PC-9 (cell line): ENCODE measurements at places on chromosomes 7 and 10.

DNA sequence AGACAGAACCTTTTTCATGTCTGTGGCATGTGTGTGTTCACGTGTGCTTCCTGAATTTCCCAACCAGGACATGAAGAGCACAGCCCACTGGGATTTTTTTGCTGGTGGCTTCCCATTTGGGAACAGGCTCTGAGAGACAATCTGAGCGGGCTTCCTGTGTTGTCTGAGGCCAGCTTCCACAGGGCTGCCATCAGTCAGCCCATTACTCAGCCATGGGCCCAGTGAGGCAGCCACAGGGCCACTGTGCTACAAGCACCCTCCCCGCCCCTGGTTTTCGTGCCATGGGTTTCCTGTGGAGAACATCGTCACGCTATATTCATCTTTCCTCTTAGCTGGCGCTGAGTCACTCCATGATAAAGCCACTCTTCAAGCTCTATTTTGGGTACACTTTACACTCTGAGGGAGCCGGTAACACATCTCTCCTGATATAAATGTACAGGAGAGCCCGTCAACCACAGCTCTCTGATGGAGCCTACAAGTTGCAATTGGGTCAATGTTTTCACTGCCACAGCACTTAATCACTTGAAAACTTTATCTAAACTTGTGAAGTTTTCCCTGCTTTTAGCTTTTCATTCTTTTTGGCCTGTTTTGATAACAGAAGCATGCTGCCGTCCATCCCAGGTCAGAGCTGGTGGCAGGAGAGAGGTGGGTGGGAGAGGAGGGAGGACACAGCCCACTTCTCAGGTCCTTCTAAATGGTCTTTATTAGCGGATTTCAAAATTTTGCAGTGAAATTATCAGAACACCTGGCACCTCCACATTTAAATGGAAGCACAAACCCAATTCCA is 96.9 kb downstream of the HIPK2 start:
- peak; percentile 48 for DNase-seq

DNA sequence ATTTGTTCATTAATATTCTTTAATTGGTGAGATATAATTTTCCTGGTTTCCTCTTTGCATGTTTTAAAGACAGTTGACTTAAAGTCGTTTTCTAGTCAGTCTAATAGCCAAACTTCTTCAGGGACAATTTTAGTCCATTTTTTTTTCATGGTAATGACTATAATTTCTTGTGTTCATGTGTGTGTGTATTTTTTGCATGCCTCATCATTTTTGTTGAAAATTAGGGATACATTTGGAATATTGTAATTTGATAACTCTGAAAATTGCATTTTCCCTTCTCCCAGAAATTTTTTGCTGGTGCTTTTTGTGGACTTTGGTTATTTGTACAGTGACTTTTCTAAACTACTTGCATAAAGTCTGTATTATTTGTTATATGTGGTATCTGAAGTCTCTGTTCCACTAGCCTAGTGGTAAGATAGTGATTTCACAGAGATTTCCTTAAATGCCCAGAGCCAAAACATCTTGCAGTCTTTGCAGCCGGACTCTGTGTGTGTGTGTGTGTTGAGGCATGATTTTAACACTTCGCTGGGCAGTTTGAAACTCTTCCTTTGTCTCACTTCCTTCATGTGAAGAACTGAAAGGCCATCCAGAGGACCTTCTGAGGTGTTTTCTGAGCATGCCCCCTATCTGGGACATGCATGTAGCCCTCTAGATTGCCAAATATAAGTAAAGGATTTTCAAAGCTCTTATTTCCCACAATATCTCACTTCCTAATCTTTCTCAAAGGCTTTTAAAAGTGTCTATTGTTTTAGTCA is 40.9 kb upstream of the ZNF365 start:
- no peak for DNase-seq

- DNase-seq: no peak
Observed at GRCh38 chr7:139183251-139183650, 47.8 kb upstream of the UBN2 start.

DNA sequence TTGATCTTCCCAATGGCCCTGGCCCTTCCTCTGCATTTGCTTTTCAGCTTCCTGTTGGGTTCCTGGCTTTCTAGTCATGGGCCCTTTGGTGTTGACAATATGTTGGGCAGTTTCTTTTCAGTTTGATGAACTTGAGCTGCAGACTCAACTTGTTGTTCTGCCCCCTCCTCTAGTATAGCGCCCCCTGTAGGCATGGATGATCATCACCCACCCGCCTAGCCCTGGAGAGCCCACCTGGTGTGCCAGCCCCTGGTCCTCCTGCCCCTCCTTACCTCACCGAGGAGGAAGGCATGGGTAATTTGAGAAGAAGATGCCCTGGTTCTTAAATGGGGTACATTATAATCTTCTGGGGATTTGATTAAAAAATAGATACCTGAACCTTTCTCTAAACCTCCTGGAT is 271.2 kb downstream of the SNX10 start:
- no peak for DNase-seq

GRCh38 chr10:26438534-26439341 is 597 bp downstream of the APBB1IP start:
- no peak for DNase-seq

DNA sequence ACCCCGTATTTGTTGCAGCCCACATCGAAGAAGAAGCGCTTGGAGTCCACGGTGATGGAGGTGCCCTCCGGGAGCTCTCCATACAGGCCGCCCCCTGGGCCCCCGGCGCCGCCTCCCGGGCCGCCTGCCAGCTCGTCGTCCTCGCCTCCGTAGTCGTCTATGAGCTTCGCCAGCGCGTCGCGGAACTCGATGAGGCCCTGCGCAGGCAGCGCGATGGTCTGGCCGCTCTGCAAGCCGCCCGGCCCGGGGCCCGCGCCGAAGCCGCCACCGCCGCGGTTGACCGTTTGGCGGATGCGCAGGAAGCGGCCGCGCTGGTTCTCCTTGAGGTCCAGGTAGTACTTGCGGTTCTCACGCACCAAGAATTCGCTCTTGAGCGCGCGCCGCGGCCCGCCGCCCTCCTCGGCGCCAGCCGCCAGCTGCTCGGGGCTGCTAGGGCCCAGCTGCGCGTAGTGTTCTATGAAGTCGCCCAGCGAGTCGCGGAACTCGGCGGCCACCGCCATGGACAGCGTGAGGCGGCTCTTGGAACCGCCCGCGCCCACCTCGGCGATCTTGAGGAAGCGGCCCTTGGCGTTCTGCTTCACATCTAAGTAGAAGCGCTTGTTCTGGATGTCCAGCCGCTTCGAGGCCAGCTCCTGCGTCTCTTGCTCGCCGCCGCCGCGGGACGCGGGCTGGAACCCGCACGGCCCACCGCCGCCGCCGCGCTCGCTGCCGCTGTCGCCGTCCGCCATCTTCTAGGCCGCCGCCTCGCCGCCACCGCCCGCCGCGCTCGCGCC is 523 bp downstream of the PURB start:
- DNase-seq: peak; percentile 73

GRCh38 chr10:62243647-62243997 is 25.0 kb downstream of the RTKN2 start:
- no peak for DNase-seq

DNA sequence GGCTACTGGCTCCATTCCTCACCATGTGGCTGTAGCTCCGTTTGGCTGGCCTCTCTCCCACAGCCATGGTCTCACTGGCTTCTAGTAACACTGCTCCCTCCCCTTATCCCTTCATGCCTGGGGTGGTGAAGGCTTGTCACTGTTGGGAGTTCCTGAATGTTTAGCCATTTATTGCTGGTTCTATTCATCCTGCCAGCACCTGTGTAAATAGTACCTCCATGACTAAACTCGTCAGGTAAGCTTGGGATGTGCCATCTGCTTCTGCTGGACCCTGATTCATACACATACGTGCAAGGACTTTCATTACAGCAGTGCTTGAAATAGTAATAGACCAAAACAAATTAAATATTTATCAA is 61.6 kb downstream of the CCDC71L start:
- no peak for DNase-seq

DNA sequence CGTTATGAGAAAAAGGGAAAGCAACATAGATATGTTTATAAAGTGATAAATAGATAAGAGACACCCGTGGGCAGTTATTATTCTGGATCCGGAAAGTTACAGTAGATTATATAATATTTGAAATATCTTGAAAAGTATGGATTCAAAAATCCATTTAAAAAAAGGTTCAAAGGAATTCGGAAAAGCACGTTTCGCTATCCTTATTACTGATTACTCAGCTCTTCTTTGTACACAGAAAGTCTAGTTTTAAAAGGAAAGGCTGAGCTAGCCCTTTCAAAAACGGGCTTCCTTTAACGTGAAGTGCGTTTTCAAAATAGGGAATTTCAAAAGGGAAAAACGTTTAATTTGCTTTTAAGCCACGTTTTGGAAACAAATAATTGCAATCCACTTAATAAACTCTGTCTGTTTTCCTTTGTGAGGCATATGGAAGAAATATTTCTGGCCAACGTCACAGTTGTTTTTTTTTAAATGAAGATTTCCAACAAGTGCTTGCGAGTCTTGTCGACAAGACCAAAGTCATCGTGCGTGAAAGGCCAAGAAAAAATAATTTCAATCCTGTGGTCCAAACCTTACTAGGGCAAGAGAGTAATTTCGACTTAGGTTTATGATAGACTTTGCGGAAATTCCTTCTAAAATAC is 2.2 kb upstream of the SKIDA1 start:
- no peak for DNase-seq

DNA sequence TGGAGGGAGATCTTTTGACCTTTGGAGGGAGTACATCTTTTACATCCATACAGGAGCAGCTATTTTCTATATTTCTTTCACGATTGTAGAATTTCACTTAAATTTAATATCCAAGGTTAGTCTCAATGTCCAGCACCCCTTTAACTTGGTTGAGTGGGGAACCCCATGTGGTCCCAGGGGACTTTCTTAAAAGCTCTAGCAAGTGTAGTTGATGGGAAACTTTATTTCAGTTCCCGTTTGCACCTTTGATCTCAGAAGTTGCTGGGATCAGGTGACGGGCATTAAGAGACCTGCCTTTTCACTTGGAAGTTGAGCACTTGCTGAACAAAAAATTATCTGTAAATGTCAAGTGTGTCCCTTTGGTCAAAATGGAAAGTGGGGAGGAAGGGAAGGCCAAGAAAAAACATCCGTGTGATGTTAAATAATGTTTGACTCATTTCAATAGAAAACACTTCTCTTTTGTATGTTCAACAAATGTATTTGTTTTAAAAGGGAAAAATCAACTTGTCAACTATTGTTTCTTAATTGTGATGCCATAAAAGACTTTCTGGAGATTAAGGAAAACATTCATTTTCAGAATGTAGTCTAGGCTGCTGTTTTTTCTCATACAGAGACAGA is 370.1 kb upstream of the GALNT17 start:
- DNase-seq: no peak

DNA sequence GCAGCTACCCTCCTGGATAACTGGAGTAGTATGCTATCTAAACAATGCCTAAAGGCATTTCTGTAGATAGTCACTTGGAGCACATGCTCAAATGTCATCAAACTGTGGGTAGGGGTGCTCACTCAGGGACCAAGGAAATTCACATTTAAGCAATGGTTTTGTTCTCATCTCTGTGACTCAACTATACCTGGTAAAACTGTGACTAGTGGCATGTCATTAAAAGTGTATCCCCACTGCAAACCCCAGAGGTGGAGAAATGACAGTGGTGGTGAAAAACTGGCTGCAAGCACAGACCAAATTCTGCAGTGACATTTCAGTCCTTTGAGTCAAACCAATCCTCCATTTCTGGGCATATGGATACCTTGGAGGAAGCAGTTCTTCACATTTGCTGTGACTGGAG is 134.2 kb upstream of the EFCAB10 start:
- no peak for DNase-seq

DNA sequence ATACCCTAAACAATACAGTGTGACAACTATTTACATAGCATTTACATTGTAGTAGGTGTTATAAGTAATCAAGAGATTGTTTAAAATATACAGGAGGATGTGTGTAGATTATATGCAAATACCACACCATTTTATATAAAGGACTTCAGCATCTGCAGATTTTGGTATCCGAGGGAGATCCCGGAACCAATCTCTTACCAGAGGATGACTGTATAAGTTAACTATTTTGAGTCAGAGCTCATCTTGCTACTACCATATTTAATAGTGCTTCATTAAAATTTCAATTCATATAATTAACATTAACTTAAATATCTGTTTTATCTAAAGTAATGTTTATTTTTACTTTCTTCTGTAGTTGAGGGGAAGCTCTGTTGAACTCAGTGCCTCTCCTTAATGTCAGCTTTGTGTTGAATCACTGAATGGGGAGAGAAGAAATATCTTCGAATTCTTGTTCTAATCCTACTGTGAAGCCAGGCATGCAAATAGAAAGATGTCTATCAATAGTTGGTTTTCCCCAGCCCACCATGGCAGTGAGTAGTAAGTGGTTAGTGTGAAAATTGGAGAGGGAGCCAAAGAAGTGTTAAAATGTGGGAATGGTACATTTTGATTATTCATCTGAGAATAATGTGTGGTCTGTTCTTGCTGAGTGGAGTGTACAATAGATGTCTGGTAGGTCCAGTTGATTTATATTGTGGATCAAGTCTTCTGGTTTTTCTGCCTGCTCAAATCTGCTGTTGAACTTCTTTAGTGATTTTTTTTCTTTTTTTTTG is 90.1 kb upstream of the CYP26C1 start:
- no peak for DNase-seq

GRCh38 chr10:61898435-61898778 is 3.1 kb upstream of the ARID5B start:
- no peak for DNase-seq

GRCh38 chr7:22668971-22669401 is 58.0 kb upstream of the IL6 start:
- peak; percentile 68 for DNase-seq

DNA sequence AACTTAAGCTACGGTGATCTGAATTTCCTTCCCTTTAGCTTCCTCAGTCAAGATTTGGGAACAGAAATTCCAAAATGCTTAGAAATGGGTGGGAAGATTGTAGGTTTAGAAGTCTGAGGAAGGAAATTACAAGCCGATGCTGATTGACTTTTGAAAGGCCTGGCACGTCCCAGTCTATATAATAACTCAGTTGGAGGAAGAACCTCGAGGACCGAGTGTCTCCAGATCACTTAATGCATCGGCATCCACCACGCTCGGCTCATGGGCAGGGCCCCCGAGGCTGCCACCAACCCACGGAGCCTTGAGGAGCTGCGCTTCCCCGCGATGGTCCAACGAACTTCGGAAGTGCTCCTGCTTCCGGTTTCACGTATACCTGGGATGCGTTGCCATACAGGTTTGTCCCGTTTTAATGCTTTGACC is 10.4 kb upstream of the SP8 start:
- peak; percentile 32 for DNase-seq

- no peak for DNase-seq
Observed at GRCh38 chr7:23205909-23206767, 24.3 kb downstream of the NUP42 start.

DNA sequence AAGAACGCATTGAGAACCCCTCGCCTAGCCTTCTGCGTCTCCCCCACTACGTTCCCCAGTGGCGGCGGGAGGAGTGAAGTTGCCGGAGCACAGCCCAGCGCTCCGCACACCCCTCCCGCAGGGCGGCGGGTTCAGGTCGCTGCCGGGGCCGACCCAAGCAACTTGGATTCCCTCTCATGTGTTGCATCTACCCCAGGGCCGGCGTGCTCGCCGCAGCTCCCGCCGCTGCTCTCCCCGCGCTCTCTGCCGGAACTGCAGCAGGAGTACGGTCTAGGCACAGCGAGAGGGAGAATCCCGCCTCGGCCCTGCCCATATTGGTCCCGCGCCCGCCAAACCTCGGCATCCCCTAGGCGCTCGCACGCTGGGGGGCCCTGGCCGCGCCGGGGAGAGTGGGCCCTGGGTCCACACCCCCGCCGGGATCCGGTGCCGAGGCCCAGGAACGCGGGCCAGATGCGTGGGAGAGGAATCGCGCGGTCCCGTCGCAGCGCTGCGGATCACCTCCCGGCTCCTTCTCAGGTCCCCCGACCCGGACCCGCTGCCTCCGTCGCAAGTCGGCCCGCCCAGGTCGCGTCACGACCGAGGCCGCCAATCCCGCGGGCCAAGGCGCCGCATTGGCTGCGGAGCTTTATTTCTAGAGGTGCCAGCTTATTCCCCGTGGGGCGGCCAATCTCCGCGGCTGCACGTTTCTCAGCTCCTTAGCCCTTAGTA is 648 bp upstream of the TMEM243 start:
- peak; percentile 62 for DNase-seq
